ENCODE measurements at places on chromosomes 11 and 22.

DNA sequence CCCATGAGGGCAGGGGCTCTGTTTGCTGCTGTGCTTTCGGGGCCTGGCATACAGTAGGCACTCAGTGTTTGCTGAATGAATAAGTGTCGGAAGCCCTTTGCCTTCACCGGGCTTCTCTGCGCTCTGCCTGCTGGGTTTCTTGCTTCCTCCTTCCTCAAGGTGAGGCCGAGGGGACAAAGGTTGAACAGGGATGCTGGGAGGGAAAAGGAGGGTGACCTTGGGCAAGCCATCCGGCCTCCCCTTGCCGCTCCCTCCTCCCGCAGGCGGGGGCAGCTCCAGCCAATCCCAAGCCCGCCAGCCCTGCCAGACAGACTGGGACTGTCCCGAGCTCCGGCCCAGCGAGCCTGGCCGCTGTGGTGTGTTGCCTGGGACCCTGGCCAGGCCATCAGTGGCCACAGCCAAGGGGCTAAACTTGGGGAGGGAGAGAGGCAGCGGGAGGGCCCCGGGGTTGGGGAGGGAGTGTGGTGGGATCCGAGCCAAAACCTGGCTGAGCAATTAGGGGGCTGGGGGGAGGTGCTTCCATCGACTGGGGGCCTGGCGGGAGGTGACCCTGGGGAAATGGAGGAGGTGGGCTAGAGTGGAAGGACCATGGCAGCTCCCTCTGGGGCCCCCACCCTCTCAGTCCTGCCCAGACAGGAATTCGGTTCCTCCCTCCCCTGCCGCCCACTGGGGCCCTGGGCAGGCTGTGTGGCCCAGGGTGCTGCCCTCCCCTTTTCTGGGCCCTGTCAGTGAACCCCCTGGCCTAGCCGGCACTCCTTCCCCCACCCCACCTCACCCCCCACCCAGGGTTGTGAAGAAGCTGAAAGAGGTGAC is 3.4 kb upstream of the RCOR2 start:
- no peak for DNase-seq

DNA sequence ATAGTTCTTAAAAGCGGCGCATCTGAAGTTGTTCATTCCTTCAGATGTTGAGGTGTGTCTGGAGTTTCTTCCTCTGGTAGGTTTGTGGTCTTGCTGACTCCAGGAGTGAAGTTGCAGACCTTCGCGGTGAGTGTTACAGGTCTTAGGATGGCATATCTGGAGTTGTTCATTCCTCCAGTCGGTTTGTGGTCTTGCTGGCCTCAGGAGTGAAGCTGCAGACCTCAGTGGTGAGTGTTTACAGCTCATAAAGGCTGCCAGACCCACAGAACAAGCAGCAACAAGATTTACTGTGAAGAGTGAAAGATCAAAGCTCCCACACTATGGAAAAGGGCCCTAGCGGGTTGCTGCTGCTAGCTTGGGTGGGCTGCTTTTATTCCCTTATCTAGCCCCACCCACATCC is 201.7 kb upstream of the PDGFD start:
- DNase-seq = no peak

DNA sequence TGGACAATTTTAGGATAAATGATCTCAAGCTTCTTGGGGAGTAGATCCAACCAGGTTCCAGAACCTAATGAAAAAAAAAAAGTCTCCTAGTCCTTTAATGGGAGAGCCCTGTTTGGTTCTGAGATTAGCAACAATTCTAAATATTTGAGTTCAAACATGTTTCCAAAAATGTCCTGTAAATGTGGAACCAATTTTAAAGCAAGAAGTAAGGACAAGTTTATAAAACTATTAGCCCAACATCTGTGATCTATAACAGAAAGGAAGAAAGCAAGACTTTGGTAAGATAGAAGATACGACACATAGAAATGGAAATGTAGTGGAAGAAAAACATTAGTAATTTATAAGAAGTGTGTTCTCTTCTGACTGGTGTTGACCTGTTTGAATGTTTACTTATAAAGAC is 79.7 kb upstream of the SLC5A12 start:
- no peak for DNase-seq

DNA sequence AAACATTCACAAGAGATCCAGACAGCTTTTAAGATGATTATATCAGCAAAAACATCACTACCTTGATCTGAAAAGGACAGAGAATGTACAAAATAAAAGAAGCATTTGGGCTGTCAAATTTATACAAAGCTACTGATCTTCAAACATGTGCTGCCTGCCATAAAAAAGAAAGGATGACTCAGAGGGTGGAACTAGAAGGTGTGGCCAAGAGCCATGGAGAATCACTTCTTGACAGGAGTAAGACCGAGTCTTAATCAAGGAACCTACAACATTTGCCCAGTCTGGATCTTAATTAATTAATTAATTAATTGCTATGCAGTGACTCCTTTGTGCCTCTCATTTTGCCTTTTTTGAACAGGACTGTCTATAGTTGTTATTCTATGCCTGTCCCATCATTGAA is 33.2 kb downstream of the C11orf96 start:
- DNase-seq = no peak

DNA sequence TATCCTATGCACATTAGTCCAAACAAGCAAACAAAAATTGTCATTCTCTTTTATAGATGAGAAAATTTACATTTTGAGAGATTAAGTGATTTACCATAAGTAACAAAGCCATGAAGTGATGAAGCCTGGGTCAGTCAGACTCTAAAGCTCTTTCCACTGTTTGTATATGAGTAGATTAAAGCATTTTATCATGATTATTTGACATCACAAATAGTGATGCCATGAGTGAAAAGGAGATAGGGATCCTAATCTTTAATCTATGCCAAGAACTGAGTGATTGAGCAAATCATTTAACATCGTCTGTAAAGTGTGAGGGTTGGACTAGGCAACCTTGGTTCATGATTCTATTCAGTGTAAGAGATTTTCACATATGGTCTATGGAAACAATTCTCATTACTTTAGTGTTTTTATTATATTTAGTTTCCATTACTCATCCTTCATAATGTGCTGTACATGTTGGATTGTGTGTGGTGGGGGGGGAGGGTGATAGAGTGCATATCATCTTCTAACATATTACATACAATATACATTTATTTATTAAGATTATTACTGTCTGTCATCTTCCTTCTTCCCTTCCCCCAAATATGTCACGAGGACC is 50.7 kb downstream of the ARHGEF12 start:
- DNase-seq = no peak

GRCh38 chr11:114081641-114082414 is 22.3 kb downstream of the ZBTB16 start:
- no peak for DNase-seq

DNA sequence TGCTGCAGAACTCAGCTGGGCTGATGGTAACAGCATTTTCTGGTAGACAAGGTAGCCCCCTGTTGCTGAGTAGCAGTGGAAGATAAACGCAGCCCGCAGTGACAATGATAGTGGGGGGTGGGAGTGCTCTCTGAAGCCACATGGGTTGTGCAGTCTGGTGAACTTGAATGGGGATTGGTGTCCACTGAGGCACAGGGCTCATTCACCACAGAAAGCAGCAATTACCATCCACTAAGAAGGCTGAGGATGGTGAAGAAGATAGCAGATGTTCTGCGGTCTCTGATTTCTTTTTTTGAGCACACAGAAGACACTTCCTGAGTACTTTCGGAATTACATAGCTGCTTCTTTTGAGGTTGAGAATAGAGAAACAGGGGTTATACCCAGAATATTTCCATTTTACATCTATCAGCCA is 150.3 kb downstream of the LRRC4C start:
- no peak for DNase-seq

DNA sequence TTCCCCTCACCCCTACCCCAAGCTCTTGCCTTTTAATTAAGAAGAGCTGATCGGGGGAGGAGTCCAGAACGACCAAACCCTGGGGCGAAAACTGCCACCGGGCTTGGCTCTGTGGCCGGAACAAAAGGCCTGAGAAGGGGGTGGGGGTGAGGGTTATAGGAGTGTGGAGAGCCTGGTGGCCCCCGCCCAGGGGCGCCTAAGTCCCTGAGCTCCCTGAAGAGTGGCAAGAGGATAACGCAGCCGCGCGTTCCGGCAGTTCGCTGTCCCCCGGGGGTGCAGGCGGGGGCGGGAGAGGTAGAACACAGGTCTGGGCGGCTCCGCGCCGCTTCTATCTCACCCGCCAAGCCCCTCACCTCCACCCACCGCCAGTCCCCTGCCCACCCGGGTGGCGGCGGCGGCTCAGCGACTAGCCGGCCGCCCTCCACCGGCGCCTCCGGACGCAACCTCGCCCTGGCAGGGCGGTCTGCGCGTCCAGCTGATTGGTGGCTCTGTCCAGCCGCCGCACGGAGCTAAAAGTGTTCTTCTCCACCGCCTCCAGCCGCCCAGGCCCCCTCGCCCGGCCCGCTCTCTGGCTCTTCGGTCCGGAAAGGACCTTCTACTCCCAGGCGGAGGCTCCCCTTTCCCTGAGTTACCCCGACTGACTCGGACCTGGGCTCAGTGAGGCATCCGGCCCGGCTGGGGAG is 18.7 kb upstream of the BDNF start:
- DNase-seq = no peak

- DNase-seq = no peak
Observed at GRCh38 chr22:19146215-19146968, 1.9 kb upstream of the ESS2 start.

GRCh38 chr22:26479043-26479791 is 4.4 kb downstream of the HPS4 start:
- no peak for DNase-seq

- DNase-seq = no peak
Observed at GRCh38 chr22:40928657-40929056, 22.5 kb upstream of the RBX1 start.

DNA sequence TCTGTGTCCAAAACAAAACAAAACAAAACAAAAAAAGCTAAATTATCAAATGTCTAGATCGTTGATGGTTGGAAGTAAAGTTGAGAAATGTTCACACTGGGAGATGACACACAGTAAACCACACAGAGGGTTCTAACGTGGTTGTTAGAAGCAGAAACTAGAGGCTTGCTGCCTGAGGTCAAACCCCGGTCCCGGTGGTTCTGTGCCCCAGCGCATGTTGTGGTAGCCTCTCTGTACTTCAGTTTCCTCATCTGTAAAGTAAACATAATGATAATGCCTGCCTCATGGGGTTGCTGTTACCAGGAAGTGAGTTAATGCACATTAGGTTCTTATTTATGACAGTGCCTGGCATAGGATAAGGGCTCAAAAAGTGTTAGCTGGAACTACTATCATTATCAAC is 33.4 kb downstream of the PPARA start:
- DNase-seq = no peak

DNA sequence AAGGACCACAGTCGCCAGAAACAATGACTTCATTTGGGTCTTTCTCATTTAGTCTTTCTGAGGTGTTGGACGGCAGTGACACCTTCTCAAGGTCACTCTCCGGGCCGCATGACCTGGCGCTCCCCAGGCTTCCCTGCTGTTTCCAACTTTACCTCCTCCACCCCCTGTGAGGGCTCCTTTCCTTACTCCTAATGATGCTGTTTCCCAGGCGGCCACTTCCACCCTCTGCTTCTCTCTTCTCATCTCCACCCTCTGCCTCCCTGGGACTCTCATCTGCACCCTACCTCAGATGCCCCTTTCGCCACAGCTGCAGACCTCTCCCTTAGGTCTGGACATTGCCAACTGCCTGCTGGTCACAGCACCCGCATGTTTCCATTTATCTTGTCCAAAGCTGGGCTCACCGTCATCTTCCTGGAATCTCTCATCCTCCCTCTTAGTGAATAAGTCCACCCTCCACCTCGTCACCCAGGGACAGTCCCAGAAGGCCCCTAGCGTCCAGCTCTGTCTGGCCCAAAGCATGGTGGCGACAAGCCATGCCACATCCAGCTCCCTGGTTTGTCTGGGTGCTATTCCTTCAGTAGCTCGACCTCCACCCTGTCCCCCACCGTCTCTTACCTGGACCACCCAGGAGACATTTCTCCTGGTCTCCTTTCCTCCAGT is 113.8 kb downstream of the BUD13 start:
- DNase-seq = no peak

GRCh38 chr11:47099214-47099917 is 77.3 kb downstream of the ARFGAP2 start:
- no peak for DNase-seq

DNA sequence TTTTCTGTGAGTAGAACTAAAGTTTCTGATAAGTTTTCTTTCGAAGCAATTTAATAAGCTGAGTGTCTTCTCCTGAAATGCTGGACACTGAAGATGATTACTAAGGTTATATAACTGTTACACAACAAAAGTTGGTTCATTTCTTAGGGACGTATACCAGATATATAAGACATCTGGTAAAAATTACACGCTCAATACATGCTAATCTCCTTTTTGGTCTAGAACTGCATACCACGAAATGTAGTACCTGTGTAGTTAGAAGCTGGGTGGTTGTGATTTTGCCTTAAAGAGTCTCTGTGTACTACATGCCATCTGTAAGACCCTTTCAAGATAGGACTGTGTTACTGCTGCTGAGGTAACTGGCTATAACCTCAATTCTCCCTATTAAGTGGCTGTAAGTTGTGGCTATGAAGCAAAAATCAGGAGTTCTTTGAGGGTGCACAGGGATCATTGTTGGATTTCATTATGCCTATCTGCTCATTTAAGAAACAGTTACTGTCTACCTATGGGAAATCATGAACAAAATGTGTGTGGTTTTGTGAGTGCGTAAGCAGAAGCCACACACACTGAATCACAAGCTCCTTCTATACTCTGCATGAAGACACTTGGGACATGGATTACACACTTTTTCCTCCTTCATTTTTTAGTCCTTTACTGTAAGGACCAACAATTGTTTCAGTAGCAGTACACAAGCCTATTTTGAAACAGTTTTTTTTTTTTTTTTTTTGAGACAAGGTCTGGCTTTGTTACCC is 195.9 kb downstream of the SWAP70 start:
- no peak for DNase-seq

GRCh38 chr11:128161994-128162393 is 425.4 kb downstream of the ETS1 start:
- DNase-seq = no peak

GRCh38 chr11:45209891-45210699 is 63.7 kb downstream of the PRDM11 start:
- DNase-seq = no peak
